Endothelial cell of umbilical vein (primary cell): ENCODE measurements at places on chromosomes 3 and 15. TPM values are rescaled to one million over a fixed set of nuclear protein-coding genes. Genes with fewer than 3 reads are reported as not detected.

GRCh38 chr3:47444103-47444502, 31.6 kb downstream of the SCAP start:
- no peak for DNase-seq

DNA sequence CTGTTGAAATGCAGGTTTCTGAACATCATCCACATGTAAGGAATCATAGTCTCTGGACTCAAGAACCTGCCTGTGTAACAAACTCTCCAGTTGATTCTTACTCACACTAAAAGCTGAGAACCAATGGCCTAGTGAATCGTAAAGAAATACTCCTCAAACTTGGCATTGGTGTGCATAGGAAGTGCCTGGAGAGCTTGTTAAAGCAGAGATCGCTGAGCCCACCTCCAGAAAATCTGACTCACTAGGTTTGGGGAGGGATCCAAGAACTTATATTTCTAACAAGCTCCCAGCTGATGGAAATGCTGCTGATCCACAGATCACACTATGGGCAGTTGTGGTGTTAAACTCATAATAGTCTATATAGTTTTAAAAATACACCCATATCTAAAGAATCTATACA, 55.8 kb upstream of the LMCD1 start:
- peak; percentile 99 for DNase-seq

DNA sequence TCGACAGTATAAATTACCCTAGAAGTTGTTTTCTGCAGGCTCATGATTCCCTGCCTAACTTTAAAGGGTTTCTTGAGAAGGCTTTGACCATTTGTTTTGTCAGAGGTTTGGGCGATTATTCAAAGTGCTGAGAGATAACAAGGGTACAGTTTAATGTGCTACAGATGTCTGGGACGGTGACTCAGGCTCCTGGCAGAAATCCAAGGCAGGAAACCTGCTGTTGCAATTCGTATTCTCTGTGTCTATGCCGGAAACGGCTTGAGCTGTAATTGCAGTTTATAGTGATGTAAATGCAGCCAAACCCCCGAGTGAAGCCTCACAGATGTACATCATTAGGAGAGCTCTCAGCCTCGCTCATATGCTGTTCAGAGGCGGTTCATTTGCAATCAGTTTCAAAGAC, 65.6 kb downstream of the SYNPR start:
- DNase-seq, result peak; percentile 84

MORC1 gene
- total RNA-seq, result not detected in 2 replicates

- no peak for DNase-seq
These were observed 45.2 kb downstream of the CDCP1 start for GRCh38 chr3:45100981-45101407.

CGNL1 gene
- total RNA-seq, result 25.7 and 27.1 TPM in 2 replicates

SV2B gene
- not detected in 2 replicates for total RNA-seq

GP9 gene
- total RNA-seq, result not detected in 2 replicates

DNA sequence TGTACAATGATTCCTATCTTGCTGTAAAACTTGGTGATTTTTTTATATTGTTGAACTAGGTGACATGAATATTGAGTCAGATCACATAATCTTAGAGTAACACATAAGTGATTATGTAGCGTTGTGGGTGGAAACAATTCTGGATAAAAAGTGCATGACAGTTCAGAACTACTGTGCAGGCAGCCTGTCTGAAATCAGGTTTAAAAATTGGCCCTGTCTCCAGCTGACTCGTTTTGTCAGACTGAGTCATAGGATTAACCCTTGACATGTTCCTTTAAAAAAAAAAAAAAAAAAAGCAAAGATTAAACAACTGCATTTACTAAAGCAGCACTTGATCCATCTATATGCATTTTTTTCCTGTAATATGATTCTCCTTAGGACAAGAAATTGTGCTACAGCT, 160.0 kb upstream of the CGNL1 start:
- DNase-seq, result peak; percentile 68

DNA sequence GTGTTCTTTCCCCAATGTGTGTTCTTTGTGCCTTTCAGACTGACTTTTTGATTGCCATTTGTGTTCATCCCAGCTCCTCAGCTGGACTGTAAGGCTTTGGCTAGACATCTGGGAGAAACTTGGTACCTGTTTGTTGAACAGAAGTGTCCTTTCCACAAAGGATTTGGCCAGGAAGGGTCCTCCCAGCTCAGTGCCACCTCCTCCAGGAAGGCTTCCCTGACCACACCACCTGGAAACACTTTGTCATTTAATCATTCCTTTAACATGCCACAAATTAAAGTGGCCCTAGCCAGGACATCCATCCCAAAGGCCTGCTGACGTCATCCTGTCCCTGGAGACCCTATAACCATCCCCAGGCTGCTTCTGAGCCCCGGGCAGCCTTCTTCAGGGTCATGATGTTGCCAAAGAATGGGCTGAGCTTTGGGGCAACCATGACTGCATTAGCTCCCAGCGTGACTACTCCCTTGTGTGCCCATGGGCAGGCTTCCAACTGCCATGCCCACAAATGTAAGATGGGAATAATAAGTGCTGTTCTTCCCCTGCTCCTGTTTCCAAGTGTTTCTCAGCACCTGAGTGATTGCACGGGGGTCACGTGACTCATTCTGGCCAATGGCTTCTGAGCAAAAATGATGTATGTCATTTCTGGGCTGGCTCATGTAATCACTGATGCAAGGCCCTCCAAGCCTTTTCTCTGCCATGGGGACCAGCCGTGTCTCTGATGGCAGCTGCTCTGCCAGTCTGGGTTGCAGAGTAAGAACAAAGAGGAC, 112.5 kb upstream of the SMAD3 start:
- no peak for DNase-seq

ARF4 gene
- total RNA-seq, result 243 and 249 TPM in 2 replicates

- no peak for DNase-seq
These were observed 82.7 kb downstream of the MYRIP start for GRCh38 chr3:39892068-39892467.

- no peak for DNase-seq
These were observed 121.8 kb downstream of the ADAMTSL3 start for GRCh38 chr15:83775738-83776137.

GRCh38 chr15:31364301-31365031, 37.8 kb downstream of the KLF13 start:
- no peak for DNase-seq

DNA sequence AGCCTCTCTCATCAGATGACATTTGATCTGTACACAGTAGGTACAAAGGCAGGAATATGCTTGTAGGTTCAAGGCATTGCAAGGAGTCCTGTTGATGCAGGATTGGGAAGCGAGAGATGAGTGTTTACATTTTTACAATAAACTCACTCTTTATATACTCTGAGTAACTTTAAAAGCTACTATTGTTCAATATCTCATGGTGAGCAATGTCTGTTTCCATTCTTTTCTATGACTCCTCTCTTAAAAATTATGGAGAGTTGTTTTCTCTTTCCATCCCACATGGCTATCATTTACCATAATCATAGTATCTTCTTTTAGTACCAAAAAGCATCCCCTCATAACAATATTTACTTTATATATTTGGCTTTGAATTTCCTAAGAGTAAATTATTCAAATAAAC, 314.0 kb upstream of the CDIN1 start:
- no peak for DNase-seq

GRCh38 chr3:34856081-34856947, 783.0 kb upstream of the ARPP21 start:
- no peak for DNase-seq

DNA sequence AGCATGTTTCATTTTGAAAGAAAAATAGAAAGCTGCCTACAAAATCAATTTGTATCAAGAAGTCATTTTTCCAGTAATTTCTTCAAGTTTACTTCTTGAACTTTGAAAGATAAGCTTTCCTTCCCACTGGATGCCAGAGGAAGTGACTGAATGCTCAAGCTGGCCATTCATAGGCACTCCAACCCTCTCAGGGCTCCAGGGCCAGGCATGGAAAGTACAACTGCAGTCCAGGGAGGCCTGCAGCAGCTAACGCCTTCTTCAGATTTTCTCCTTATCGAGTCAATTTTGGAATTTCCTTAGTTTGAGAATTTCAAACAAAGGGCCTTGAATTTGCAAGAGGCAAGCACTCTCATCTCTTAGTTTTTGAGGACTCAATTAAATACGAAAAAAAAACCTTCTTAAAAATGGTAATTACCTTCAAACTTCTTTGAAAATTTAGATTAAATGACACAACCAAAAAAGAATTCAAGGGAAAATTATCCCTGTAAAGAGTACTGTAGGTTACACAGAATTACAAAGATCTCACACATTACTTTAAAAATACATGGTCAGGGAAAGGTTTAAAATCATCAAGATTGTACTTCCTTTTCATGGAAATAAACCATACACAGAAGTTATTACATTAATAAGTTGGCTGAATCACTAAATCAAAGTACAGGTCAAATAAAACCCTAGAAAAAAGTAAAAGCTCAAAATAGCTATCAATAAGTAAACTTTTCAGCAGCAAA, 2.5 kb downstream of the UBP1 start:
- peak; percentile 70 for DNase-seq

DNA sequence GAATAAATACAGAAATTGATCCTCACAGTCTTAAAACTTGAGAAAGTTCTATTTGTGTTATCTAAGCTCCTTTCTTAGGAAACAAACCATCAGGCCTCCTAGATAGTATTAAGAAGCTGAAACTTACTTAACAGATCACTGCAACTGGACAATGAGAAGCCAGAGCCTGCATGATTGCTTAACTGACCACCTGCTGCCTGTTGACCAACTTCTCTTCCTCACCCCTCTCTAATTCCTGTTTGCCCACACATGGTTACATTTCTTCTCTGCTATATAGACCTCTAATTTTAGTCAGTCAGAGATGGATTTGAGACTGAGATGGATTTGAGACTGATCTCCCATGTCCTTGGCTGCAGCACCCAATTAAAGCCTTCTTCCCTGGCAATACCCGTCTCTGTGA, 13.5 kb downstream of the CCPG1 start:
- DNase-seq, result no peak

DNA sequence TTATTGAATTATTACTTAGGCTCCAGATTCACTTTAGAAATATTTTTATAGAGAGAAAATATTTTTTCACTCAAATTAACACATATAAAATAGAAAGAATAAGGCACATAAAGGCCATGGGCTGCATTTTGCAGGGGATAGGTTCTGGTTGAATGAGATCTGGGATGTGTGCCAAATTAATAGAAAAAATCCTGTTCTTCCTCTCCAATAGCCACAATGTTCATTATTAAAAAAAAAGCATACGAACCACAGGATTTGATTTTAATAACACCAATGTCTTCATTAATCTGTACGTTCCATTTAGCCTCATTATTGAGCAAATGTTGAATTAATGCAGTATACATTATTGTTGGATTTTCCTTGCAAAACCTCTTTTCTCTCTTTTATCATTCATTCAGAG, 622.8 kb upstream of the AGTR1 start:
- DNase-seq, result no peak
